ENCODE measurements at places on chromosomes 3 and 15. TPM values are rescaled to one million over a fixed set of nuclear protein-coding genes. Genes with fewer than 3 reads are reported as not detected.

The RPL35A gene
- total RNA-seq, result 733 TPM

The GOLGA8K gene
- total RNA-seq, result not detected

The POLR2H gene
- 18.8 TPM for total RNA-seq

The RGMA gene
- 10.6 TPM for total RNA-seq

The GABRA5 gene
- not detected for total RNA-seq

The APBA2 gene
- not detected for total RNA-seq

The TMEM207 gene
- total RNA-seq, result not detected

The SH2D7 gene
- not detected for total RNA-seq

The DZIP1L gene
- total RNA-seq, result 4.4 TPM

The RLBP1 gene
- not detected for total RNA-seq

The MYEF2 gene
- total RNA-seq, result 12.4 TPM

The IFT122 gene
- 13.1 TPM for total RNA-seq

The TM6SF1 gene
- 9.4 TPM for total RNA-seq

The ITIH1 gene
- not detected for total RNA-seq

The FETUB gene
- total RNA-seq, result not detected

The GOLGA8S gene
- total RNA-seq, result 0.48 TPM

The FSTL1 gene
- 179 TPM for total RNA-seq

The EIF4E3 gene
- 28.5 TPM for total RNA-seq

The FGD5 gene
- 11.8 TPM for total RNA-seq

The GUCA1C gene
- 8.9 TPM for total RNA-seq

The GOLGA8G gene
- total RNA-seq, result not detected

The CMTM6 gene
- 17.1 TPM for total RNA-seq

The TF gene
- total RNA-seq, result 3.0 TPM

The GOLGA6L9 gene
- 1.2 TPM for total RNA-seq

The RPL29 gene
- total RNA-seq, result 681 TPM

The ADAMTSL3 gene
- total RNA-seq, result 9.3 TPM

The RBPMS2 gene
- total RNA-seq, result 79.3 TPM

The SPRED1 gene
- total RNA-seq, result 10.9 TPM

The ALDH1A2 gene
- 63.3 TPM for total RNA-seq

The INTS14 gene
- 15.8 TPM for total RNA-seq

The GOLGA8R gene
- total RNA-seq, result 4.9 TPM

The LRRN1 gene
- total RNA-seq, result 0.50 TPM

The WDR82 gene
- total RNA-seq, result 49.6 TPM

The SLCO2A1 gene
- total RNA-seq, result 15.8 TPM

The MDFIC2 gene
- not detected for total RNA-seq

The CX3CR1 gene
- total RNA-seq, result 2.1 TPM

The ISG20 gene
- total RNA-seq, result 5.6 TPM

The C3orf80 gene
- not detected for total RNA-seq

The ZBED2 gene
- not detected for total RNA-seq

The DUOX2 gene
- total RNA-seq, result 0.11 TPM

The IGSF11 gene
- total RNA-seq, result 2.6 TPM

The SPTSSB gene
- total RNA-seq, result not detected

The GNAT1 gene
- total RNA-seq, result not detected

The SETD2 gene
- 29.9 TPM for total RNA-seq

The CCR8 gene
- not detected for total RNA-seq

The FANCD2OS gene
- total RNA-seq, result not detected

The A4GNT gene
- not detected for total RNA-seq

The ADCY5 gene
- total RNA-seq, result 276 TPM

The SLC9C1 gene
- 2.1 TPM for total RNA-seq

The SAMMSON gene
- total RNA-seq, result not detected

The VGLL3 gene
- 3.8 TPM for total RNA-seq

The GXYLT2 gene
- total RNA-seq, result 12.7 TPM

Measured in heart left ventricle (tissue), 16 donors.